ENCODE measurements at places on chromosomes 1 and 21.

- H3K4me3 ChIP-seq, result no peak overlapping the region
- H3K4me1 ChIP-seq, result peaks cover 6% of the 10 kb centered on the region
- no peaks in the 10 kb centered on the region for H3K27me3 ChIP-seq
- no peak overlapping the region for H3K27ac ChIP-seq
These were observed 117.4 kb downstream of the AKT3 start for GRCh38 chr1:243732637-243733036.

- peaks cover 18% of the 10 kb centered on the region for H3K27me3 ChIP-seq
- no peak for DNase-seq
- H3K27ac ChIP-seq, result no peak overlapping the region
These were observed 83.5 kb upstream of the CLDN14 start for GRCh38 chr21:36563341-36563926.

- no peaks in the 10 kb centered on the region for H3K27me3 ChIP-seq
- peaks cover 5% of the 10 kb centered on the region for H3K4me1 ChIP-seq
- H3K36me3 ChIP-seq, result no peaks in the 10 kb centered on the region
- H3K4me3 ChIP-seq, result no peak overlapping the region
- H3K27ac ChIP-seq, result no peak overlapping the region
These were observed 3.5 kb upstream of the KRTAP10-4 start for GRCh38 chr21:44569861-44570517.

DNA sequence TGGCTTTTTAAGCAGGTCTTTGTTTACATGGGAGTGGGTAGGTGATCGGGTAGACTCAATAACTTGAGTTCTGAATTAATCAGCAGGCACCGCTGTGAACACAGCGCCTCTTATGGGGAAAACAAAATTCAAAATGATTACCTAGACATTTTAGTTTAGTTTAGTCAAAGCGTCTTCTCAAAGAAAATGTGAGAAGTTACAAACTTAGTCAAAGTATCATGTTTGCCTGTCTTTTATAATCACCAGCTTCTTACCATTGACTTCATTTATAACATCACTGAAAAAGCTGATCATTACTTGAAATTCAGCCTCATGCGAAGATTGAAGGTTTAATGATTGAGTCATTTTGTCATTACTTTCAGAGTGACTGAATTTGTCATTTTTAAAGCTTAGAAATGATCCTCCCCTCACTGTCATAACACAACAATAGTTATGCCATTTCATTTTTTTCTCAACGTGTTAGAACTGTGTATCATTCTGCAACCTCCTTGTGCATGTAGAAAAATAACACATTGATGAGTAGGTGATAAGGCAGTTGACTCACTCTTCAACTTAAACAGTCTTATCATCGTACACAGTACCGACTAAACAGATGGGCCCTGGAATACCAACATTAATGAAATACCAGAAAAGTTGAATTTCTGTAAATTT lies 188.5 kb downstream of the NFIA start:
- no peak overlapping the region for H3K4me3 ChIP-seq
- H3K4me1 ChIP-seq, result no peaks in the 10 kb centered on the region
- H3K27me3 ChIP-seq, result no peaks in the 10 kb centered on the region
- no peak for DNase-seq
- H3K27ac ChIP-seq, result no peak overlapping the region

All from activated naive CD8-positive, alpha-beta T cell treated with anti-CD3 and anti-CD28 coated beads, Interleukin-2, amount 10 ng/mL, durations not matched to agents 7 days and 5 days (primary cell).